C1 segment of cervical spinal cord (tissue), 14 donors: ENCODE measurements at places on chromosomes 7 and 10.

- no peak for DNase-seq
These were observed 17.4 kb downstream of the PDGFA start for GRCh38 chr7:502296-502695.

GRCh38 chr10:119715628-119716505, 10.0 kb upstream of the INPP5F start:
- no peak for DNase-seq

DNA sequence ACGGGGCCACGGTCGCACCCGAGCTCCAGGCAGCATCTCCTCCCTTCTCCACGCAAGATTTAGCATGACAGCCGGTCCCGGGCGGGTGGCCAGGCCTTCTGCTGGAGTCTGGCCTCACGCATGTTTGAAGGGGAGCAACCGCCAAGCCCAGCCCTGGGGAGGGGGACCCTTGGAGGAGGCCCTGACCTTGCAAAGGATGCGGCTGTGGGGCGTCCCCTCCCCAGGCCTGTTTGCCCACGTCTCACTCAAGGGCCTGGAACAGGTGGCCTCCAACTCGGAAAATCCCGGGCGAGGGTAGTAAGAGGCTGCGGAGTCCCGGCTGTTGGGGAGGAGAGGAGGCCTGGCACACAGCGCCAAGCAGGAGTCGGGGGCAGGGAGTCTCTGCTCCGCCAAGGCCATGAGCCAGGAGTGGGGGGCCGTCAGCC, 50.6 kb upstream of the DPYSL4 start:
- no peak for DNase-seq

- no peak for DNase-seq
These were observed 145.1 kb downstream of the SEMA3D start for GRCh38 chr7:85041605-85042216.

DNA sequence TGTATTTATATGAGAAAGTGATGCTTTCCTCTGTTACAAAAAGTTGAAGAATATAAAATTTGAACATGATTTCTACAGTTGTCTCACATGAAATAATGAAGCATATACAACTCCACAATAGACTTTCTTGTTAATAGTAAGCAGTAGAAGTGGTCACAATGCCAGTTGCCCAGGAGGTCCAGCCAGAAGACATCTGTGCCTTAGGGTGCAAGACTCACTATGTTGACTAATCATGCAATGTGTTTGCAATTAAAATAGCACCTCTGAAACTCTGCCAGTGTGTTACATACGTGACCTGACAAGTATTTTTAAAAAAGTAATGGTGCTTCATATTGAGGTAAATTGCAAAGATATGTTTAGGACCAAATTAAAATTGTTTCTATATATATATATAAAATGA, 547.2 kb downstream of the ETV1 start:
- DNase-seq: no peak

- no peak for DNase-seq
These were observed 183.4 kb downstream of the PRKG1 start for GRCh38 chr10:51257511-51258248.

DNA sequence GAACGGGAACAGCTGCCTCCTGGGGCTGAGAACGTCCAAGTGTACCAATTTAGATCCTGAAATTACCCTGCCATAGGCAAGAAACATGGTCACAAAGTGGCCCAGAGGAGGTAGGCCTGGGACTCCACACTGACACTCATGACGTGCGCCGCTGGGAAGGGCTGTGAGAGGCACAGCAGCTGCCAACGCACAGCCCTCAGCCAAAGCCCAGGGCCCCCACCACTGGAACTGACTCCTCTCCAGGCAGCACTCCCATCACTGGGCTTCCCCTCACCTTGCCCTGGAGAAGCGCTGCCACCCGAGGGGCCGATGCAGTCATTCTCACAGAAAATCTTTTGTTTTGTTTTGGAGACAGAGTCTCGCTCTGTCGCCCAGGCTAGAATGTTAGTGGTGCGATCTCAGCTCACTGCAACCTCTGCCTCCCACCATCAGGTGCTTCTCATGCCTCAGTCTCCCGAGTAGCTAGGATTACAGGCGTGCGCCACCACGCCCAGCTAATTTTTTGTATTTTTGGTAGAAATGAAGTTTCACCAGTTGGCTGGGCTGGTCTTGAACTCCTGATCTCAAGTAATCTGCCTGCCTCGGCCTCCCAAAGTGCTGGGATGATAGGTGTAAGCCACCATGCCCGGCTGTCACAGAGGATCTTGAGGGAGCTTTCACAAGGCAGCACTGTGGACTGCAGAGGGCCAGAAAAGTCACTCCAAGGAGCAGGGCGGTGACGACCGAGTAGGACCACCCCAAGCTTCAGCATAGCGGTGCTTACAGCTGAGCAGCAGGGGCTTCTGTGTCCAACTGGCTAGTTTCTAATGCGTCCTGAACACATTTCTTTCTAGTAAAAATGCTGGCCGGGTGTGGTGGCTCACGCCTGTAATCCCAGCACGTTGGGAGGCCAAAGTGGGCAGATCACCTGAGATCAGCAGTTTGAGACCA, 13.5 kb downstream of the GUSB start:
- DNase-seq: no peak

DNA sequence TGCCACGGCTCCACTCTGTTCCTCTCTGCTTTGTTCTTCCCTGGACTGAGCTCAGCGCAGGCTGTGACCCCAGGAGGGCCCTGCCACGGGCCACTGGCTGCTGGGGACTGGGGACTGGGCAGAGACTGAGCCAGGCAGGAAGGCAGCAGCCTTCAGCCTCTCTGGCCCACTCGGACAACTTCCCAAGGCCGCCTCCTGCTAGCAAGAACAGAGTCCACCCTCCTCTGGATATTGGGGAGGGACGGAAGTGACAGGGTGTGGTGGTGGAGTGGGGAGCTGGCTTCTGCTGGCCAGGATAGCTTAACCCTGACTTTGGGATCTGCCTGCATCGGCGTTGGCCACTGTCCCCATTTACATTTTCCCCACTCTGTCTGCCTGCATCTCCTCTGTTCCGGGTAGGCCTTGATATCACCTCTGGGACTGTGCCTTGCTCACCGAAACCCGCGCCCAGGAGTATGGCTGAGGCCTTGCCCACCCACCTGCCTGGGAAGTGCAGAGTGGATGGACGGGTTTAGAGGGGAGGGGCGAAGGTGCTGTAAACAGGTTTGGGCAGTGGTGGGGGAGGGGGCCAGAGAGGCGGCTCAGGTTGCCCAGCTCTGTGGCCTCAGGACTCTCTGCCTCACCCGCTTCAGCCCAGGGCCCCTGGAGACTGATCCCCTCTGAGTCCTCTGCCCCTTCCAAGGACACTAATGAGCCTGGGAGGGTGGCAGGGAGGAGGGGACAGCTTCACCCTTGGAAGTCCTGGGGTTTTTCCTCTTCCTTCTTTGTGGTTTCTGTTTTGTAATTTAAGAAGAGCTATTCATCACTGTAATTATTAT, 1.2 kb downstream of the CLDN4 start:
- DNase-seq: no peak

DNA sequence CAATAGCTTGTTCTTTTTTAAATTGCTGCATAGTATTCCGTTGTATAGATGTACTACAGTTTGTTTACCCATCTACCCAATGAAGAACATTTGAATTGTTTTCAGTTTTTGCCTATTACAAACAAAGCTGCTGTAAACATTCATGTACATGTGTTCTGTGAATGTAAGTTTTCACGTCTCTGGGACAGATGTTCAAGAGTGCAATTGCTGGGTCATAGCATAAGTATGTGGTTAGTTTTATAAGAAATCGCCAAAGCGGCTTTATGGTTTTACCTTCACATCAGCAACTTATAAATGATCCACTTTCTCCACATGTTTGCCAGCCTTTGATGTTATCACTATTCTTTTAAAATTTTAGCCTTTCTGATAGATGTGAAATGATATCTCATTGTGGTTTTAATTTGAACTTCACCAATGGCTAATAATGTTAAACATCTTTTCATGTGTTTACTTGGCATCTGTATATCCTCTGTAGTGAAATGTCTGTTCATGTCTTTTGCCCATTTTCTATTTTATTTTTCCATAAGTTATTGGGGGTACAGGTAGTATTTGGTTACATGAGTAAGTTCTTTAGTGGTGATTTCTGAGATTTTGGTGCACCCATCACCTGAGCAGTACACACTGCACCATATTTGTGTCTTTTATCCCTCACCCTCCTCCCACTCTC, 73.5 kb downstream of the TBXAS1 start:
- no peak for DNase-seq

GRCh38 chr10:80540981-80541750, 3.5 kb downstream of the SH2D4B start:
- DNase-seq: no peak

- no peak for DNase-seq
These were observed 6.9 kb downstream of the COX19 start for GRCh38 chr7:968205-969105.
